ENCODE measurements at places on chromosomes 6 and 20. TPM values are rescaled to one million over a fixed set of nuclear protein-coding genes. Genes with fewer than 3 reads are reported as not detected.

CARMIL1 gene
- total RNA-seq, result 36.9 TPM

SLC22A7 gene
- total RNA-seq, result not detected

GFOD1 gene
- total RNA-seq, result 2.2 TPM

KCNK5 gene
- total RNA-seq, result 3.0 TPM

HLA-DQA1 gene
- not detected for total RNA-seq

OSBPL2 gene
- total RNA-seq, result 17.9 TPM

SLC35D3 gene
- not detected for total RNA-seq

DSP gene
- total RNA-seq, result 18.4 TPM

SLPI gene
- 1.5 TPM for total RNA-seq

C20orf96 gene
- total RNA-seq, result 3.3 TPM

BHLHE23 gene
- total RNA-seq, result not detected

CASS4 gene
- total RNA-seq, result not detected

OR2J1 gene
- not detected for total RNA-seq

NKAIN4 gene
- total RNA-seq, result 5.0 TPM

UBE2C gene
- 112 TPM for total RNA-seq

OR12D3 gene
- not detected for total RNA-seq

OOEP gene
- not detected for total RNA-seq

CABLES2 gene
- total RNA-seq, result 5.9 TPM

C6orf15 gene
- total RNA-seq, result not detected

DNA sequence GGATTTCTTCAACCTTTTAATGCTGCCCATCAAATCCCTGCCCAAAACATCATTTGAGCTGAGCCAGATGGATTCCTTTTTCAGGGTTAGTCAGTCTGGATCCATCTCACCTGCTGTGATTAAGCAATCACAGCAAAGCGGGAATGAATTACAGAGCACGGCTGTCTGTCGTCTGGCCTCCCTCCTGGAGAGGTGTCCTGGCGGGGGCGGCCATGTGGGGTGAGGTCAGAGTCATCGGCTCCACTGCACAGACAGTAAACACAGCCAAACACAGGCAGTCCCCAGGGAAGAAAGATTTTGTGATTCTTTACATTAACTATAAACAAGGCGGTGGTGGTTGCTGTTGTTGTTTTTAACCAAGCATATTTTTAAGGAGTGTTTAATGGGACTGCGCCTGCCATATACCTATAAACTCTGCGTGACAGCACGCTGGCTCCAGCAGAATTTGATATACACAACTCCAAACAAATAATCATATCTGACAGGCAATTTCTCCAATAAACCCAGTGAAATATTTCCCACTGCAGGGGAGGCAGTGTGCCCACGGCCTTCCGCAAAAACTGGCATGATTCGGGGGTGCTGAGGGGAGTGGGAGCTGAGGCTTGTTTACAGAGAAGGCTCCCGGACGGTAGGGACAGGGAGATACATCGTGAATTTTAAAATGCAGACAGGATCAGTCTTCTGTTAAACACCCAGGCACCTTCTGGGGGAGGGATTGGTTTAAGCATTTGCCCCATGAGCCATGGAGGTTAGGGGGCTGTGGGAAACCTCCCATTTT, 232.0 kb upstream of the PMEPA1 start:
- DNase-seq, result no peak

GRCh38 chr6:163711615-163712565, 297.4 kb downstream of the QKI start:
- DNase-seq, result no peak

DNA sequence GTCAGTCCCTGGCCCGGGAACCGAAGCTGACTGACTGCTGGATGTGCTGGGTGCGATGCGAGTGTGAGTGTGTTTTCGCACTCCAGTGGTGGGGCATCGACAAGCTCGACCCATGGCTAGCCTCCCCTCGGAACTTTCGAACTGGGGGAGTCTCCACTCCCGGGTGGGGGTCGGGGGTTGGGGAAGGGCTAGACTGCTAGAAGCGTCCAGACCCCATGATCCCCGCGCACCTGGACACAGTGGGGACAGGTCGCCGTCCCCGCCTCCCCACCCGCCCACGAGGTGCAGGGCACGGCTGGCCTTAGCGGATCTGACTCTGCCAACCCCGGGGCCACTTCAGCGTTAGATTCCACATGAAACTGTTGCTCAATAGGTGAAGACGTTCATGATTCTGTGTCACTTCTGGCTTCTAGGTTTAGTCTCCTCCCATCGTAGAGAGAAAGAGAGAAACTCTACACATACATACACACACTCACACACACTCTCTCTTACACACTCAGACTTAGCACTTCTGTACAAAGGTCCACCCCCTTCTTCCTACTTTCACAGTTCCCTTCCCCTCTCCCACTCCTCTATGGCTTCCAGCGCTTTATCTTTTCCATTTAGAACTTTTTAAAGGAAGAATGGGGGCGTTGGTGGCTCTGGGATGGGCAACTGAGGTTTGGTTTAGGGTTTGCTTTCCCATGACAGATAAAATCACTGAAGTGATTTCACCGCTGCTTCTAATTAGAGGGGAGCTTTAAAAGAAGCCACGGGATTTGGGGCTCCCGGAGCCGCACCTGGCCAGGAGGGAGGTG, 5.1 kb upstream of the TFAP2A start:
- no peak for DNase-seq

DNA sequence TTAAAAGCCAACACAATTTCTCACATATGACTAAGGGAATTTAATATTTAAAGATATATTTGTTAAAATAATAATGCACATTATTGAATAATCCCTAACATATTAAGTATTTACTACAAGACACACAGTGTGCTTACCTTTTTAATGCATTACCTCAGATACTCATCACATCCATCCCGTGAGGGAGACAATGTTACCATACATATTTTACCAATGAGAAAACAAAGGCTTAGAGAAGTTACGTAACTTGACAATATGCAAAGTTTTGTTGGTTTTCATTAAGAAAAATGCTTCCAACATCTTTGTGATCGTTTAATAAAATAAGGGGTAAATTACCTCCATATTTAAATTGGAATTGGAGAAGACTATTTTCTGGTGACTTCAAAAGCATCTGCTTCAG, 4.3 kb downstream of the IFNGR1 start:
- no peak for DNase-seq

- no peak for DNase-seq
Measured at GRCh38 chr6:137673603-137674002, 179.4 kb upstream of the OLIG3 start.

GRCh38 chr6:111658462-111659154, 52.9 kb upstream of the TRAF3IP2 start:
- DNase-seq, result no peak

- no peak for DNase-seq
Measured at GRCh38 chr6:34985236-34985635, 96.2 kb downstream of the ANKS1A start.

DNA sequence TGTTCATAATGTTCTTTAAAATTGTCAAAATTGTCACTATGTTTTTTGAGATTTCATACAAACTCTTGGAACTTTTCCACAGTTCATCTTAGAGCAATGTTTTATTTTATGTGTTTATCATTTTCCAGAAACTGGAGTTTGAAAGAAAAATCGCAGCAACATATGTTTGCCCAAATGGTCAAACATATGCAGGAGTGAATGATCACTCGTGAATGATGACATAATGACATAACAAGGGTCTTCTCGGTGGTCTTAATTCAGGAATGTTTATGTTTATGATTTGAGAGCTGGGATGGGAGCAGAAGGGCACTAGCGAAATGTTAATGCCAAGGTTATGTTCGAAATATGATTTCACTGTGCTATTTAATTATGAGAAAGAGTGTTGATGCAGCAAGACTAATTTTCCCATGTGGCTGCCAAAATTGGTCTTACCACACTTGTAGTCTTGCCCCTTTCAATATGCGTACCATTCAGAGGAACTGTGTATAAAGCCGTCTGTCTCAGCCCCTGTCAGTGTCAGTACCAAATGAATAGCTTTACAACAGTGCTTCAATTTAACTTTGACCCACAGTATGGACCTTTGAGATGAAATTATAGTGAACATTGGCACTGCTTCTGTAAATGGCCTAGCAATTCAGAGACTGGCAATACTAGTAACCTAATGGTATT, 152.3 kb downstream of the CARMIL1 start:
- no peak for DNase-seq

- no peak for DNase-seq
Measured at GRCh38 chr20:50921803-50922501, 9.3 kb downstream of the ADNP start.

GRCh38 chr20:62762801-62763368, 33.4 kb upstream of the MRGBP start:
- DNase-seq, result no peak

- peak; percentile 61 for DNase-seq
Measured at GRCh38 chr6:134723081-134723871, 226.6 kb downstream of the ALDH8A1 start.

GRCh38 chr6:2805031-2805430, 36.6 kb downstream of the SERPINB1 start:
- DNase-seq, result no peak

GRCh38 chr6:74570044-74570443, 635.8 kb downstream of the COL12A1 start:
- DNase-seq, result no peak

DNA sequence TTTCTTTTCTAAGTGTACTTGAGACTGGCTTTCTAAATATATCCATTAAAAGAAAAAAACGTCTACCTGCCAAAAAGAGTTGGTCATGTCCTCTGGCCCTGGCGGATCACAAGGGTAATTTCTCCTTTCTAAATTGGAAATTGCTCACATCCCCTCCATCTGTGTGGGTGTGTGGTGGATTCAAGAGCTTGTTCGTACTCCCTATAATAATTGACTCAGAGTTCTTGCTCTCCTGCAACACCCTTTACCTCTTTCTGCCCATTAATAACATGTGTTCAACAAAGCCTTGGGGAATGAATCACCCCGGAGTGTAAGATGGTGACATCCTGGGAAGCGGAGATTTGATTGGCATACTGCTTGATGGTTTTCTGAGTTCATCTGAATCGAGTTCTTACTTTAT, 263.8 kb downstream of the ALDH8A1 start:
- no peak for DNase-seq

DNA sequence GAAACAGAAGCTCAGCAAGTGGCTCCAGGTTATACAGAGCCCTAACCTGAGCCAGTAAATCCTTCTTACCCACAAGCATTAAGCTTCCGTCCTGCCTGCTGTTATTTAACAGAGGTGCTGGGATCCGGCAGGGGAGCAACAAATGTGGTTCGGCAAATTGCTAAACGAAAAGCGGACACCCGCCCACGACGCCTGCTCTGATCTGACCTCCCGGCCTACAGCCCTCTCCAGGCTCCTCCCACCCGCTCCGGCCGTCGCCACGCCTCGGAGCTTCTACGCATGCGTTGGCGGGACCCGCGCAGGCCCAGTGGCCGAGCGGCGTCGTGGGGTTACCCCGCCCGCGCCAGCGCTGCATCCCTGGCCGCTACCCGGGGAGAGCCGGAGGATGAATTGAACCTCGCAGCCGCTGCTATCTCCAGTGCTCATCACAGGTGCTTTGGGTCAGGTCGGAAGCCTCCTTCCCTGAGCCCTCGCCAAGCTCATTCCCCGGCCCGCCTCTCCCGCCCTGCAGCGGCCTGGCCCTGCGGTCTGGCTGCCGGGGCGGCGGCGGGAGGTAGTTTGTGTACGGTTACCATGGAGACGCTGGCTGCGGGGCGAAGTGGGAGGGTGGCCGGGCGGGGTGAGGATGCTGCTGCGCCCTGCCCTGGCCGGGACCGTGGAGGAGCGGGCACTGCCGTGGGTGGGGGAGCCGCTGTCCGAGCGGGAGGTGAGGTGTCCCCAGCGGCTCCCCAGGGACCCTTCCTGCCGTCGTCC, at the start of gene ARMC2:
Gene ARMC2, plus strand, starts transcription at position 307 of the 753 bp plus-strand sequence. CDS start 5,846 bp downstream, outside the sequence.
- DNase-seq, result peak; percentile 86

DNA sequence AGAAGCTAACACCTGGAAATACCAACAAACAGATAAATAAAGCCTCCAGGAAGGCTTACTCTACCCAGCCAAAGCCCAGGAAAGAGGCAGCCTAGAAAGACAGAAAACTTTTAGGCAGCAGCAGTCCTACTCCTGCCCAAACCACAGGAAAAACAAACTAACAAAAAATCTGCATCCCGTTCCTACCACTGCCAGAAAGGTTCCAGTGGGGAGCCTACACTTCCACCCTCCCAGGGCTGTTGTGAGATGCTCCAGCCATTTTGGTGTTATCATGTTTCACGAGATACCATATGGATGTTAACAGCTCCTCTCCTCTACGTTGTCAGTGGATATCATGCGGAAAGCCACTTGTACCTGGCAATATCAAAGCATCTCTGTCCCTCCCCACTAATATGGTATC, 336.7 kb upstream of the PRND start:
- no peak for DNase-seq

- no peak for DNase-seq
Measured at GRCh38 chr20:50009521-50010454, 27.0 kb downstream of the SNAI1 start.

GRCh38 chr20:62805155-62805710, 598 bp downstream of the OGFR start:
- no peak for DNase-seq

DNA sequence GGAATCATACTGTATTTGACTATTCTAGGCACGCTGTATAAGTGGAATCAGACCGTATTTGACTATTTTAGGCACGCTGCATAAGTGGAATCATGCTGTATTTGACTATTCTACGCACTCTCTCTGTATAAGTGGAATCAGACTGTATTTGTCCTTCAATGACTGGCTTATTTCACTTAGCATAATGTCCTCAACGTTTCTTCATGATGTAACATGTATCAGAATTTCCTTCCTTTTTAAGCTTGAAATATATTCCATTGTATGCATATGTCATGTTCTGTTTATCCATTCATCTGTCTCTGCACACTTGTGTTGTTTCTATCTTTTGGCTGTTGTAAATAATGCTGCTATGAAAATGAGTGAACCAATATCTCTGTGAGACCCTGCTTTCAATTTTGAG, 5.7 kb downstream of the CCDC170 start:
- no peak for DNase-seq

DNA sequence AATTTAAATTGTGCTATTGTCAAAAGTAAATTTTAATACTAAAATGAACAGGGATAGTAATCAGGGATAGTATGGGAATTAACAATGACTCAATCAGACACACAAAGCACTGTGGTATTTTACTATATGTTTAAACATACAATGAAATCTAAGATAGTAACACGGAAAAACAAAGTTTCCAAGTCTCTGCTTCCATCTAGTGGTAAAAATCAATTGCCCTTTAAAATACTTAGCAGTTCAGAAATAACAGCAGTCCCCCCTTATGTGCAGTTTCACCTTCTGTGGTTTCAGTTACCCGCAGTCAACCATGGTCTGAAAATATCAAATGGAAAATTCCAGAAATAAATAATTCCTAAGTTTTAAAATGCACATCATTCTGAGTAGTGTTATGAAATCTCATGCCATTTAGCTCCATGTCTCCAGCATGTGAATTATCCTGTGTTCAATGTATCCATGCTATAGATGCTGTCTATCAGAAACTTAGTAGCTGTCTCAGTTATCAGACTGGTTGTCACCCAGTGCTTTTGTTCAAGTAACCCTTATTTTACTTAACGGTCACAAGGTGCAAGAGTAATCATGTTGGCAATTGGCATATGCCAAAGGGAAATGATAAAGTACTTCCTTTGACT, 58.5 kb downstream of the AHI1 start:
- DNase-seq, result no peak

- DNase-seq, result no peak
Measured at GRCh38 chr6:107009499-107009898, 18.5 kb upstream of the MTRES1 start.
